ENCODE measurements at places on chromosomes 3 and 15.

GRCh38 chr3:156323466-156323865 is 203.1 kb downstream of the KCNAB1 start:
- DNase-seq: no peak

GRCh38 chr3:8327739-8328138 is 173.9 kb upstream of the LMCD1 start:
- no peak for DNase-seq

- no peak for DNase-seq
Measured at GRCh38 chr15:60809375-60809774, 330.4 kb upstream of the ICE2 start.

- no peak for DNase-seq
Measured at GRCh38 chr3:134216191-134216764, 34.4 kb downstream of the RYK start.

DNA sequence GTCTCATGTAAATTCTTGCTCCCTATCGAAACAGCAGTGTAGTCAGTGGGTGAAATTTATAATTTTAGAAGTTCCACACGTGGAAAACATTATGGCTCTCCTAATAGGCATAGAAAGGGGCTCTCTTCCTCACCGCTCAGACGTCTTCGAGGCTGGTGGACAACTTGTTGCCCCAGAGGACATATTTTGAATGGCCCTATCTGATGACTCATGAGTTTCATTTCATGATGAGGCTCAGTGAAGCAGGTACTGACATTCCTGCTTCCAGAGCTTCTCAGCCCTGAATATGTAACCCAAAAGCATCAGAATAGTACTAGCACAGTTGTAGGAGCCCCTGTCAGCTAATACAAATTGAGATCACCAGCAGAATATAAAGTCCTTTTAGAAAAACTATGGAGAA is 117.9 kb downstream of the HERC1 start:
- no peak for DNase-seq

DNA sequence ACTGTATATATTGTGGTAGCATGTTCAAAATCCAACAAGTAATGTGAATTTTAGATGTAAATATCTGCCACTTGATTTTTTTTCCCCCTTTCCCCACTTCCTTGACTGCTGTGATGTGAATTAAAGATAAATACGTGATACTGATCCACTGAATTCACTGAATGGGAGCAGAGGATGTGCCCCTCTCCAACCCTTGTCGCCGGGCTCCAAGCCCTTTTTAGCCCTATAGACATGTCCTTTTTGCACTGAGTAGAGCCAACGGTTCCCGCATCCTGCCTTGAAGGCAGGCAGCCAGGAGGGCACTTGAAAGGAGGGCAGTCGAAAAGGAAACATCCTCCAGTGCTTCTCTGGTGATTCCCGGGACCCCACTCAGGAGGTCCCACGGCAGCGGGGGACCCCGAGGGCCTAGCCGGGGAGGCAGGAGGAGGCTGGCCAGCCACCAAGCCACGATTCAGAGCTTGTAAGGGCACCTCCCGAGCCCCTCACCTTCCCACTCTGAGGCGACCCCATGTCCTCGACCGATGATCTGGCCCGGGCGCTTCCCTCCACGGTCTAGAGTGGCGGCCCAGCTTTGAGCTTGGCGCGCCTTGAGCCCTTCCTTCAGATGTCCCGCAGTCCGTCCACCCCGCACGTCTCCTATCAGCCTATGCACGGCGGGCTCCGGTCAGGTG is 901 bp upstream of the MANF start:
- peak; percentile 60 for DNase-seq

DNA sequence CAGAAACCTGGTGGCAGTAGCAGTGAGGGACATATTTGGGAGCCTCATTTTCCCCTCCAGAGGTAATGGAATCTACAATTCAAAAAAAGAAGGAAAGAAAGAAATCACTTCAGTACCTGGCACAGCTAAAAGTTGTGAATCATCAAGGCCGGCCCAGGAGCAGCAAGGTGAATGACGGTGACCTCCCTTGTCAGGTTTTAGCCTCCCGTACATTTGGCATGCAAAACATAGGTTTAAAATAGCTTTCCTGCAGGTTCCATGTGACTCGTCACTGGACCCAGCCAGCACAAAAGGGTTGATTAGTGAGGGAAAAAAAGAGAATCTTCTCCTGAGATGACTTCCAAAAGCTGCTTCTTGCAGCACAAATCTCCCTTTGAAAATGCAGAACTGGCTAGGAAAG is 394.2 kb downstream of the LSAMP start:
- no peak for DNase-seq

DNA sequence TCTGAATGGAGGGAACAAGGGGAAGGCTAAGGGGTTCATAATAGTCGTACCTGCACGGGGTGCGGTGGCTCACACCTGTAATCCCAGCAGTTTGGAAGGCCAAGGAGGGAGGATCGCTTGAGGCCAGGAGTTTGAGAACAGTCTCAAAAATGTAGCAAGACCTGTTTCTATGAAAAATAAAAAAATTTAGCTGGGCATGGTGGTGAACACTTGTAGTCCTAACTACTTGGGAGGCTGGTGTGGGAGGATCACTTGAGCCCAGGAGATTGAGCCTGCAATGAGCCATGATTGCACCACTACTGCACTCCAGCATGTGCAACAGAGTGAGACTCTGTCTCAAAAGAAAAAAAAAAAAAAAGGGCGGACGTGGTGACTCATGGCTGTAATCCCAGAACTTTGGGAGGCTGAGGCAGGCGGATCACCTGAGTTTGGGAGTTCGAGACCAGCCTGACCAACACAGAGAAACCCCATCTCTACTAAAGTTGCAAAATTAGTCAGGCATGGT is 17.9 kb upstream of the HDAC11 start:
- DNase-seq: no peak

- no peak for DNase-seq
Measured at GRCh38 chr3:157429708-157430107, 6.9 kb upstream of the PTX3 start.

DNA sequence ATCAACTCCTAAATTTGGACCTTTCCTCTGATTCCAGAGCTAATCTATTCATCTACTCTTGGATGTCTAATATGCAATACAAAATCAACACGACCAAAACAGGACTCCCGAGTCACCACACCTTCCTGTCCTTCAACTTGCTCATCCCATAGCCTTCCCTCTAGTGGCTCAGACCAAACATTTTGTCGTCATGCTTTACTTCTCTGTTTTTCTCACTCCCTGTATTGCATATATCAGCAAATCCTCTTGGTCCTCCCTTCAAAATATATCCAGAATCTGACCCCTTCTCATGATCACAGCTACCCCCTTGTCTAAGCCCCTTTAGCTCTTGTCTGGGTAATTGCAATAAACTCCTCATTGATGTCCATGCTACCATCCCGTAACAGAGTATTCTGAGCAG is 30.5 kb upstream of the DCP1A start:
- no peak for DNase-seq

GRCh38 chr15:49270541-49271421 is 100.7 kb downstream of the GALK2 start:
- DNase-seq: no peak

GRCh38 chr3:4474683-4475490 is 7.8 kb upstream of the SUMF1 start:
- peak; percentile 43 for DNase-seq

DNA sequence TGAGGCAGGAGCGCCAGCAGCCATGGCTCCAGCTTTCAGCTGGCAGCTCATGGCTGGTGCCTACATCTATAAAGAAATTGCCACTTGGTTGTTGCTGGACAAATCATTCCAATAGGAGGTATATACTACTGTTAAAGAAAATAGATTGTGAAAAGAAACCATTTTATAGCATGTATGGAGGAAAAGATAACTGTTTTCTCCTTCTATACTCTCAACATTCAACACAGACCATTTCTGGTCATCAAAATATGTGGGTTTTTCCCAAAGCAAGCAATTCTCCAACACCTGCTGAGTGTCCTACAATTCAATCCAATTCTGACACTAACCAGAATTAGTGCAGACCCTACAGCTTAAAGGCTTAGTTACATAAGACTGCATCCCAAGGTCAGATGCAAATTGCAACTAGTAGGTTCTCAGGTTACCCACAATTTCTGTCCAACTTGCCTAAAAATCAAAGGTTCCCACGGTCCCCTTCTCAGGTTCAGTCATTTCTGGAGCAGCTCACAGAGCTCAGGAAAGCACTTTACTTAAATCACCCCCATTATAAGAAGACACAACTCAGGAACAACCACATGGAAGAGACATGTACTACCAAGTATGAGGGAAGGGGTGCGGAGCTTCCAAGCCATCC is 42.4 kb upstream of the STRIT1 start:
- no peak for DNase-seq

DNA sequence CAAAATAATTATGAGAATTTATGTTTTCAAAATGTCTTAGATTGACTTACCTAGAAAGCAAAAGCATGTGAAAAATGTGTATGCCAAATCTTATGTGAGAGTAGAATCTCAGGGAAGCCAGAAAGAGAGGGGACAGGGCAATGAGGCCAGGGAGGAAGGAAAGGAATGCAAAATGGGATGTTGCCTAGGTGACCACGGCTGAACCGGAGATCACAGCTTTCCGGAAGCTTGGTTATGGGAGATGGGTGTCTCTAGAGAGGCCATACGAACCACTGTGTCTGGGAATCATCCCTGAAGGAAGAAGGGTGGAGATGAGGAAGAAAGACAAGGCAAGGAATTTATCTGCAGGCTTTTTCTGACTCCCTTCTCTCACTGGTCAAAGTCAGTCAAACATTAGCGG is 76.0 kb downstream of the SUCLG2 start:
- DNase-seq: no peak

GRCh38 chr15:50166216-50166615 is 15.8 kb upstream of the SLC27A2 start:
- no peak for DNase-seq
